Stimulated activated effector memory CD8-positive, alpha-beta T cell treated with anti-CD3 and anti-CD28 coated beads, Interleukin-12 subunit alpha, Interleukin-12 subunit beta, amount 100 ng/mL, for 72 hours (primary cell): ENCODE measurements at places on chromosomes 1 and 21.

DNA sequence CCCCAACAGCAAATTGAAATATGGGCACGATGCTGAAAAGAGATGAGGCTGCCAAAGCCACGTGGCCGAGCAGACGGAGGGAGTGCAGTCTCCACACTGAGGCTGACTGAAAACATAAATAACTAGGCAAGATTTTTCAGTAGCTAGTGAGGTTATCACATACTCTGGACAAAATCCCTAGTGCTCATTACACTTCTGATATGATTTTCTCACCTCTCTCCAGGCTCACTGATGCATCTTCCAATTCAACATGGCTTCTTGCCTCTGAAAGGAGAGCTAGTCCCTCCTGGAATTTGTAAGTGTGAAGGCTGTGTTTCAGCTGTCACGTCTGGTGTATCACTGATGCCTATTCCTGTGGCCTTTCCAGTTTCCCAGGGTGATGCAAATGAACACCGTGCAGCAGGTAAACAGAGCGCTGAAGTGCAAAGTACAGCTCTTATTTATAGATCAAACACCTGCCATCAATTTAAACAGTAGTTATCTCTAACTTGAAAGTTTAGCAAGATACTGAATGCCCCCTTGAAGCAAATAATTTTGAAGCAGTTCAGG, 656.1 kb downstream of the KIF26B start:
- DNase-seq, result no peak

GRCh38 chr1:160354388-160354985, 11.3 kb downstream of the NCSTN start:
- no peak for DNase-seq

DNA sequence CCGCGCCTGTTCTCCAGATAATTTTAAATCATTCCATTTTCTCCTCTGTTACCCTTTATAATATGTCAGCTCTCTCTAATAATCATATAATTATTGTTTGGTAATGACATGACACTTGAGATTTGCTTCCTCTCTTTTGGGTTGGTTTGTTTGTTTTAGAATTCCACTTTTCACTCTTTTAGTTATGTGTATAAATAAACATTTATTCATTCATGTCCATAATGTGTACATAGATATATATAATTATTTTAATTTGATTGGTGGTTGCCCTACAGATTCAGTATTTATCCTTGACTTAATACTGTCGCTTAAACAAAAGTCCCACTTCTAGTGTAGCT, 93.4 kb upstream of the FMN2 start:
- DNase-seq, result no peak

DNA sequence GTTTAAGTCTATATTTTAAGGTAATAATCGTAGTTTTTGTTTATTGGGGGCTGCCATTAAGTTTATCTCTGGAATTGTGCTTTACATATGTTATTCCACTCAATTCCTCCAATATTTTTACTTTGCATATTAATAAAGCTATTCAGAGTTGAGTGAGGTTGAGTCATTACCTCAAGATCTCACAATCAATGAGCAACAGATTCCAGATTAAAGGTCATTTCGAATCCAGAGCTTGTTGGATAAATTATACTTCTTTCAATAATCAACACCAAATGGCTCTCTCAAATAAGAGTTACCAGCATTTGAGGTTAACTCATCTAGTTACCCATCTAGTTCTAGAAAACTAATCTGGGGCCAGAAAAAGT, 16.7 kb downstream of the RGS4 start:
- no peak for DNase-seq

DNA sequence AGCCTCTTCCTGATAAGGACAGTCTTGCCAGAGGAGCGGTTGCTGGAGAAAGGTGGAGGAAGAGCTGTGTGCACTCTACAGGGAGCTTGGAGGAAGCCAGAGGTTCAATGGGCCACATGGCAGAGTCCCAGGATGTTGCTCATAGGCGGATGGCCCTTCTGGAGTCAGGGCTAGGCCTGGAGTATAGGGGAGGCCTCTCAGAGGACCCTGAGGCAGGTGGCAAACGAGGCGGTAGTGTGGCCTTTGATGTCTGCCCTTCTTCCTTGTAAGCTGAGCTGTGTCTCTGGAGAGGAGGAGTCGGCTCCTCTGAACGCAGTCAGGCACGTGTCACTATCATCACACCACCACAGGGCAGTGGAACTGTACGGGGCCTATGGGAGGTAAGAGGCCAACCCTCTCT, 8.6 kb downstream of the PKP1 start:
- DNase-seq, result no peak

GRCh38 chr1:67908250-67908936, 75.1 kb upstream of the GNG12 start:
- no peak for DNase-seq

- DNase-seq, result no peak
These were observed 369.7 kb upstream of the PROX1 start for GRCh38 chr1:213618094-213618493.

DNA sequence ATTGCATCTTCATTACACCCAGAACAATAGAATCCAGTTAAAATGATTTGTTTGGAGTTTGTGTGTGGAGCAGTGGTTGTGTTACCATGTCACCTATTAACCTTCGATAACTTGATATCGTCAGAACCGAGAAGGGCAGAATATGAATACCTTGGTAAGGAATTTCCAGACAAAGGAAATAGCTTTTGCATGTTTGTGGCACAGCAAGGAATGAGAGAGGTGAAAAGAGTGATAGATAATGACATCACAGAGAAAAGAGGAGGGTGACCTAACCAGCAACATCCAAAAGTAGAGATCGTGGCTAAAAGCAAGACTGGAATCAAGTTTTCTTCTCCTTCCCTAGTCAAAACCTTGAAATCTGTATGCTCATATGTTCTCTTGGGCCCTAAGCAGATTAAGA, 244.6 kb upstream of the NEGR1 start:
- no peak for DNase-seq

DNA sequence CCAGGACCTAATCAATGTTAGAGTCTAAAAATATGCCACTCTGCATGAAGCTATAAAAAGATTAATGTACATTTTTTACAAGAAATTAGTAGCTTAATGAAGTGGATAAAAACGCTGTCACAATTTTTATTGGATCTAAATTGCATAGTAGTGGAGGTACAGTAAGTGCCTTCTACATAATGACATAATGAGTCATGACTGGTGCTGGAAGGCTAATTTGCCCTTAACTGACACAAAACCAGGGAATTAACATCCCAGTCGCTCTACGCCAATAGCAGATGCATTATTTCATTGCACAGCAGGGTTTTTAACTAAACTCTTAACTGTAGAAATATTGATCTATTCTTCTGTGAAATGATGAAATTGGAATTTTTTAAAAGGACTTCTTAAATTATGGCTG, 33.3 kb downstream of the RRAGC start:
- no peak for DNase-seq

GRCh38 chr1:203103216-203103615, 17.4 kb upstream of the MYOG start:
- no peak for DNase-seq

DNA sequence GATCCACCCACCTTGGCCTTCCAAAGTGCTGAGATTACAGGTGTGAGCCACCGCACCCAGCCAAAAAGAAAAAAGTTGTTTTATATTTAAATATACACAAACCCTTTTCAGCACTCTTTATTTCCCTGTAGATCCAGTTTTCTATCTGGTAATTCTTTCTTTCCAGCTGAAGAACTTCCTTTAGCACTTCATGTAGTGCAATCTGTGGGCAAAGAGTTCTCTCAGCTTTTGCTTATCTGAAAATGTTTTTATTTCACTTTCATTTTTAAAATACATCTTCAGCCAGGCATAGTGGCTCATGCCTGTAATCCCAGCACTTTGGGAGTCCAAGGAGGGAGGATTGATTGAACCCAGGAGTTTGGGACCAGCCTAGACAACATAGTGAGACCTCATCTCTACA, 28.5 kb upstream of the HYI start:
- no peak for DNase-seq

GRCh38 chr1:36565576-36566501, 83.1 kb upstream of the CSF3R start:
- DNase-seq, result no peak

GRCh38 chr1:17979815-17980214, 127.8 kb upstream of the IGSF21 start:
- no peak for DNase-seq

DNA sequence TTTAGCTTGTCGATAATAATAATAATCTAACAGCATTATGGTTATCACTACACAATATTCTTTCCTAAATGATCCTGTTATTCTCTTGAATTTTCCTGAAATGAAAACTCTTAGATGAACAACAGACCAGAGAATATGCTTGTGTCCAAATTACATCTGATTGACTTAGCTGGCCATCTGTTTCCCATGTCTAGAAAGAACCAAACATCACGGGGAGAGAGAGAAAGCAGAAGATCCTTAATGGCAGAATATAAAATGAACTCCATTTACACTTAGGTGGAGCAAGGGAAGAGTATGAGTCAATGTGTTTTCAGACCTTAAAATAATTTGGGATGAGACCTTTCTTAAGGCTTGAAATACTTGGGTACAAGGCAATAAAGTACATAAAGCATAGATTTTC, 162.2 kb downstream of the DSCAM start:
- no peak for DNase-seq

DNA sequence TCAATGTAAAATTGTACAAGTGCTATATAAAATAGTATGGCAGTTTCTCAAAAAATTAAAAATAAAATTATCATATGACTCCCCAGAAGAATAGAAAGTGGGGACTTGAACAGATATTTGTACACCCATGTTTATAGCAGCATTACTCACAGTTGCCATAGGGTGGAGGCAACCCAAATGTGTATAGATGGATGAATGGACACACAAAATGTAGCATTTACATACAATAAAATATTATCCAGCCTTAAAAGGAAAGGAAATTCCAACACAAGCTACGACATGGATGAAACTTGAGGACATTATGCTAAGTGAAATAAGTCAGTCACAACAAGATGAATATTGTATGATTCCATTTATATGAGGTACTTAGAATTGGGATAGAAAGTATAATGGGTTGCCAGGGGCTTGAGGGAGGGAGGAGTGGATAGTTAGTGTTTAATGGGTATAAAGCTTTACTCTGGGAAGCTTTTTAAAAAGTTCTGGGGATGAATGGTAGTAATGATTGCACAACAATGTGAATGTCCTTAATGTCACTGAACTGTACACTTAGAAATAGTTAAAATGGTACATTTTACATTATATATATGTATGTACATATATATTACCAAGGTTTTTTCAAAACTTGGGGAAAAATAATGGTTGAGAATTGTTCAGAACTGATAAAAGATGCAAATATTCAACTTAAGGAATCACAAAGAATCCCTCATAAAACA, 53.0 kb upstream of the ADORA3 start:
- DNase-seq, result no peak

DNA sequence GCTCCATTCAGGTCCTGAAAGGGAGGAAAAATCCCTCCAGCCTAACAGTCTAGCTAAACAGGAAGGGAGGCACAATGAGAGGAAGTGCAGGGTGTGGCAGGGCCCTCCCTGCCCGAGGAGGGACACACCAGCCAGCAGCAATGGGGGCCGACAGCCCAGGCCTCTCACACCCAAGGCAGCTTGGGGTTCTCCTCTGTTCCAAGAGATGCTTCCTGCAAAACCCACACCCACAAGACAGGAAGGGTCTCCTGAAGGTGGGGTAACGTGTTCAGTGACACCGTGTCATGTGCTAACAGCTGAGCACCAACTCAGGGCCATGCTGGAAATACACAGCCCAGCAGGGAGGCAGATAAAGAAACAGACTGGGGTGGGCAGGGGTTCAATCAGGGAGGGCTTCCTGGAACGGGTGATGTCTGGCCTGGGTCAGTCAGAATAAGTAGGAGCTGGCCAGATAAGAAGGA, 10.2 kb downstream of the ECE1 start:
- DNase-seq, result peak; percentile 60

- no peak for DNase-seq
These were observed 14.6 kb upstream of the NCF2 start for GRCh38 chr1:183604815-183605214.

DNA sequence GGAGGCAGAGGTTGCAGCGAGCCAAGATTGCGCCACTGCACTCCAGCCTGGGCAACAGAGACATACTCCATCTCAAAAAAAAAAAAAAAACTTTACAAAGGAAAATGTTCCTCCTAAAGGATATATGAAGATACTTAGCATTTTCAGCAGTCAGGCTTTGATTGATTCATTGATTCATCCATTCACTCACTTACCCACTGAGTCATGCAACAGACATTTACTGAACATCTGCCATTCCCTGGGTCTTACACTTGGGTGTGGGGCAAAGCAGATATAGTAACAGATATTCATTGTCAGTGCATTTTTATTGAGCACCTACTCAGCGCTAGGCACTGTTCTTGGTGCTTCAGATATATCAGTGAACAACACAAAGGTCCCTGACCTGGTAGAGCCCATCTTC, 5.6 kb upstream of the LACTBL1 start:
- no peak for DNase-seq
